ENCODE measurements at places on chromosomes 1 and 21. TPM values are rescaled to one million over a fixed set of nuclear protein-coding genes. Genes with fewer than 3 reads are reported as not detected.
A peak's percentile ranks its signal among the peaks of the same experiment; 100 is the strongest.

DNA sequence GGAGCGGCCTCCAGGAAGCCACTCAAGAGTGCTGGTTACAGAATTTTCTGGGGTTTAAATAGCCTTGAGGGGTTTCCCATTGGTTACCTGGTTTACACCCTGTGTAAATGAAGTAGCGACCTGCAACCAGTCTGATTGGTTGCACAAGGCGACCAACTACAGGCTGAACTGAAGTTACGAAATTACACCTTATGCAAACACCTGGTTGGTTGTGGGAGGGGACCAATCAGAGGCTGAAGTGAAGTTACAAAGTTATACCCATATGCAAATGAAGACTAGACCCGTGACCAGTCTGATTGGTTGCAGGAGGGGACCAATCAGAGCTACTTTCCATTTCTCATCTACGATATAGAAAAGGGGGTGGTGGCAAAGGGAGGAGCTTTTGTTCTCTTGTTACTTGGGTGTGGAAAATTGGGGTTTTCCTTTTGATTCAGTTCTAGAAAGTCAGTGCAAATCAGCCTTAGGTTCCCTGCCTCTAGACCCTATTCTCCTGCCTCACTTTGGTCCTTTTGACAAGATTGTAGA, 22.2 kb upstream of the C1orf174 start:
- DNase-seq, result no peak

GRCh38 chr1:210587566-210587965, 258.9 kb downstream of the HHAT start:
- DNase-seq, result no peak

GRCh38 chr1:28646040-28646439, 2.4 kb upstream of the RNU11 start:
- no peak for DNase-seq

- no peak for DNase-seq
These were observed 45.7 kb downstream of the LRRC7 start for GRCh38 chr1:69613414-69613813.

GRCh38 chr1:11961230-11961629, 19.0 kb upstream of the MFN2 start:
- DNase-seq, result no peak

- no peak for DNase-seq
These were observed 79.4 kb downstream of the ITPKB start for GRCh38 chr1:226659641-226660040.

DNA sequence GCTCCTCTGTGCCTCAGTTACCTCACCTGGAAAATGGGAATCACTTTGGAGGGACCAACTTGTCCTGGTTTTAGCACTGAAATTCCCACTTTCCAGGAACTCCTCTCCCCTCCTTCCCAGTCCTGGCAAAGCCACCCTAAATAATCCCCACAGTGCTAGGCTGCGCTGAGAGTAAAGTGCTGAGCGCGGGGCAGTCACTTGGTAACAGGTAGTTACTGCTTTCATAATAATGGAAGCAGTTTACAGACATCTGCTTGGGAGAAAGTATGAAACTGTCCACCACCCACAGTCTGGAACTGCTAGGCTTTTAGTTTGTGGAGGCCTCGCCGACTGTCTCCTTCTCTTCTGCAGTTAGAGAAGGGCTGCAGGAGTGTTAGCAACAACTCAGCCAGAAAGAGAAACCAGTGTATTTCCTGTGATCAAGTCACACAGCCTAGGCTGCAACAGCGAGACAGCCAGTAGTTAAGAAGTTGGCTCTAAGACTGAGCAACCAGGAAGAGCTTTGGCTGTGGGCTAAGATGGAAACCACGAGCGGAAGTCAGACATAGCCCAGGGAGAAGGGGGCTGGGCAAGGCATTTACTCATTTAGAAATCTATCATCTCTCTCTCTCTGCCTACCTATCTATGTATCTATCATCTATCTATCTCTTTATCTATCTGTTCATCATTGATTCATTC, 30.8 kb upstream of the ABCG1 start:
- DNase-seq, result peak; percentile 86

DNA sequence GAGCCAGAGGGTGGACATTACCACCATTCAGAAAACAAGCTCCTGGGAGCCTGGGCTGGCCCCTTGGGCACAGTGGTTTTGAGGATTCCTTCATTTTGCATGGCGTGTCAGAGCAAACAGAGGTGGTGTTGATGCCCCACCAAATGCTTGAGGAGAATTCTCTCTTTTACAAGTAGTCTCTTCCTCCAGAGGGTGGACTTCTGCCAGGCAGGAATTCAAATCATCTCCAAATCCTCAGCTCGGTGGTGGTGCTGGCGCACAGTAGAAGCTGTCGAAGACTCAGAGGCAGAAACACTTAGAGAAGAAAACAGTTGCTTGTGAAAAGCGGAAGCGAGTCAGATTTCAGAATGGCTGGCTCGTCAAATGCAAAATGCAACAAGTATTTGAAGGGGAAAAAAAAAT, 3.4 kb upstream of the CHI3L1 start:
- no peak for DNase-seq

GRCh38 chr1:7561331-7561921, 209.7 kb upstream of the VAMP3 start:
- no peak for DNase-seq

- no peak for DNase-seq
These were observed 28.9 kb downstream of the AGO4 start for GRCh38 chr1:35836734-35837133.

GRCh38 chr1:9238550-9238949, 4.0 kb downstream of the H6PD start:
- DNase-seq, result no peak

GRCh38 chr1:58762806-58763205, 21.0 kb downstream of the JUN start:
- DNase-seq, result no peak

DNA sequence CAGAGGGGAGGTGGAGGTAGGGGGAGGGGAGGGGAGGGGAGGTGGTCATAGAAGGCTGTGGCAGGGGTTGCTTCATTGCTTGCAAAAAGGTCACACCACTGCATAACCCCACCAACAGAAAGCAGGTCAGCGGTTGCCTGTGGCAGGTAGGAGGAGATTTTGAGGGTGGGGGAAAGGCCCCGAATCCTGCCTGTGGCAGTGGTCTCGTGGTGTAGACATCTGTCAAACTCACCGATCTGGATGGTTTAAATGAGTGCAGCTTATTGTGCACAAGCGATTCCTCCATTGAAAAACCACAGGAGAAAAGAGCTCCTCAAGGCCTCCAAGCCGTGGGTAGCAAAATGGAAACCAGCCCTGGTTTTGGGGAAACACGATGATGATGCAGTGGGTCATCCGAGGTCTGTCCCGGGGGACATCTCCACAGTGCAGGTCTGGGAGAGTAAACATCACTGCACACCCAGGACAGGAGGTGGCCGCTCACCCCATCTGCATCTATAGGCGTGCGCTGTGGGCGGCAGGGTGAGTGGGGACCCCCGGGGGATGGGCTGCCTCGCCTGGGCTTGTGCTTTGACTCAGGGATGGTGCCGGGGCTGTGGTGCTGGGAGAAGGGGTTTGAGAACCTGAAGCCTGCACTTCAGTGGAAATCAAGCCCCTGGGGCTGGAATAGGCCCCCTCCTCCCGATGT, 112.3 kb downstream of the CRYAA start:
- DNase-seq, result no peak

DNA sequence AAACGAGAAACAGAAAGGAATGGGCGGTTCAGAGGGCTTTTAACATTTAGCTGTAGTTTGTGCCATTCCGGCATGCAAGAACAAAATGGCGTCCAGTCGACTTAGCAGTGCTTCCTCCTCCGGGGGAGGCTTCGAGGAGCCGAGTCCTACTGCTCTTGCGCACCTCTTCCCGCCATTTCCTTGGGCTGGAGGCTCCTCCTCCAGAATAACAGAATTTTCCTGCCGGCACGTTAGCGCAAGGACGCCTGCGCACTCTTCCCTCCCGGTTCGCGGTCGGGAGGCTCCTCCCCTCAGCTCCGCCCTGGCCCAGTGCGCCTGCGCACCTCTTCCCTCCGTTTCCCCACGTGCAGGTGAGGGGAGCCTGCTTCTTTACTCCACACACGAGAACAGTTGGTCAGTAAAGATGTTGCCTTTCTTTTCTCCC, 1.0 kb downstream of the DMRTB1 start:
- DNase-seq, result no peak

- DNase-seq, result no peak
These were observed 29.8 kb downstream of the GPR137B start for GRCh38 chr1:236172041-236172579.

DNA sequence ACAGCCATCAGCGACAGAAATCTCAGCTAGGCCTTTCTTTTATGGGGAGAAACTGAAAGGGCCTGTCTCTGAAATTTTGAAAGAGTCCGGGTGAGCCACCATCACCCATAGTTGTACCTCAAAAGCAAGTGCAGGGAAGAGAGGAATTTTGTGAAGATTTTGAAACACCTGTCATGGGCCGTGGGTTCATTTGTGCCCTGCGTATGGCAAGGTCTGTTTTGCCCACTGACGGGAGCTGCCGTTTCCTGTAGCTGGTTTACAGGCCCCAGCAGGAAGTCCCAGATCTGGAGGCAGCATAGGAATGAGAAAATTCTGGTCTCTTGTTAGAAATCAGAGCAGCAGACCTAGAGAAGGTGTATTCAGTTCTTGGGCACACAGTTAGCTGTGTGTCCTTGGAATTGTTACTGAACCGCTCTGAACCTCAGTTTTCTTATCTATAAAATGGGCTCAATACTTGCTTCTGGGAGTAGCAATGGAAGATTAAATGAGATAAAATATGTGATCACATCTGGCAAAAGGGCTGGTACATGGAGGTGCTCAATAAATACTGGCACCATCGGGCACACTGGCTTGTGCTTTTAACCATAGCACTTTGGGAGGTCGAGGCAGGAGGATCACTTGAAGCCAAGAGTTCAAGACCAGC, 52.5 kb downstream of the MAN1C1 start:
- peak; percentile 54 for DNase-seq

DNA sequence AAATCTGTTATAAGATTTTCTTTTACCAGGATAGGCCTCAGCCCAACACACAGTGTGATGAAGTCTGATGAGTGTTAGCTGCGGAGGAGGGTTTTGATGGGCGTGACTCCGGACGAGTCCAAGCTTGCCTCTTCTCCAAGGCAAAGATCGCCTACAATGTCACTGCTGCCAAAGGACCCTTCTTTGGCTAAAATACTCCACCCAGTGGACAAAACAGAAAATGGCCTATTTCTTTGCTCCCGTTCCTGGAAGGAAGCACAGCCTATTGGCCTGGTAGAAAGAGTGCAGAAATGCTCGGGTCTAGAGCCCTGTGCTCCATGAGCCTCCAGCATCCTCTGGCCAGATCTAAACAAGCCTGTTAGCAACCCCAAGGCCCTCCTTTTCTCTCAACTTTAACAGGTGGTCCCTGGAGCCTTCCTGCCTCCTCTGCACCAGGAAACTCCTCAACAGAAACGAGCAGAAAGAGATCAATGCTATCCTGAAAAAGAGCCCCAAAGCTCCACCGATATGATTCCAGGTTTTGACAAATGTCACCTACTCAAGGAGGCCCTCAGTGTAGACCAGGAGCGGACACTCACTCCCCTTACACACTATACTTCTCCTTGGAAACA, 3.4 kb upstream of the CASQ2 start:
- no peak for DNase-seq

DNA sequence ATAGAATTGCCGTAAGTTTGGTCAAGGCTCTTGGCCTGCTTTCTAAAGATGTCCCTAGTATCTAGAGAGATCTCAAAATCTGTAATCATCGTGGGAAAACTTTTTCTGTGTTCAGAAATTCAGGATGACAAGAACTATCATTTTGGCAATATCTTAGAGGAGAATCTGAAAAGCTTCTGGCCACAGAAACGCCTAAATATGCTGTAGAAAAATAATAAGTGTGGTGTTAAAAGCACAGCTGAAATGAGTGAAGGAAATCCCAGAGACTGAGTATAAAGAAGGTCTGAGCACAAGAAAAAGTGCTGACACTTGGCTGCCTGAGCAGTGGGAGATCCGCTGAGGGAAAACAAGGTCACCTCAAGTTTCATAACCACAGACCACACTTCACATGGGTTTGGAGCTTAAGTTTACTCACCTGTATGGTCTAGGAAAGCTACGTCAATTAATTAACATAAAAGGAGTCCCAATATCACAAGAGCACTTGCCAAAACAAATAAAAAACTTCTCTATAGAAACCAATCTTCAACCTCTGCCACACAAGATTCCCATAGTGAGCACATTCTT, 235.2 kb upstream of the IRF2BP2 start:
- peak; percentile 54 for DNase-seq

DNA sequence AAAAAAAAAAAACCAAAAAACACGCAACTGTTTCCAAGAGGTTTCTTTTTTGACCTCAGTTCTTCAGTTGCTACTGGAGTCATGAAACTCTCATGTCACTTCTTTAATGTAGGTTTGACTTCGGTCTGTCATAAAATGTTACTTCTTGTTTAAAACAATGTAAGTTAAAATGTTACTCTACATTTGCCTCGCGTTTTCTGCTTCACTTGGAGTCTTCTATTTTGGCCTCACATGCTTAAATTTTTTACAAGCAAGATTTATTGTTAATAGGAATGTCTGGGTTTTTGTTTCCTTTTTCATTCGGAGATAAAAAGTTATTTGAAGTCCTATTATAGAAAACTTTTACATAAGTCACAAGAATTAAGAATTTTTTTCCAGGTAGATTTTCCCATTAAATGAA, 880.2 kb downstream of the LTN1 start:
- DNase-seq, result no peak

DNA sequence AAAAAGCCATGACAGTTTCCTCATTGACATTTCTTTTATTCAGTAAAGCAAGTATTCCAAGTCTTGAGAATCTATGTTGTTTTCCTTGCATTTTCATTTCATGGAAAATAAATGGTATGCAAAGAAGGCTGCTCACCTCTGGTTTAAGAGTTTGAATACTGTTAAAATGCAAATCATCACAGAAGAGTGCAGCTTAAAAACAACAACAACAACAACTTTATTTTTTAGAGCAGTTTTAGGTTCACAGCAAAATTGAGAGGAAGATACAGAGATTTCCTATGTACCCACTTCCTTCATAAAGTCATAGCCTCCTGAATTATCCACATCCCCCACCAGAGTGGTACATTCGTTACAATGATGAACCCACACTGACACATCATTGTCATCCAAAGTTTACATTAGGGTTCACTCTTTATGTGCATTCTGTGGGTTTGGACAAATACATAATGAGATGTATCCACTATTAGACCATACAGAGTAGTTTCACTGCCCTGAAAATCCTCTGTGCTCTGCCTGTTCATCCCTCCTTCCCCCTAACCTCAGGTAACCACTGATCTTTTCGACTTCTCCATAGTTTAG, 39.2 kb downstream of the CD2 start:
- DNase-seq, result no peak

GRCh38 chr1:155912056-155912536, 947 bp upstream of the RIT1 start:
- DNase-seq, result no peak

GRCh38 chr1:197252973-197253372, 15.1 kb upstream of the CRB1 start:
- no peak for DNase-seq

LAPTM5 gene
- total RNA-seq, result 659 TPM

PDE9A gene
- total RNA-seq, result 14.1 TPM

PLEKHN1 gene
- 0.65 TPM for total RNA-seq

PRAMEF9 gene
- not detected for total RNA-seq

DISP3 gene
- total RNA-seq, result 0.19 TPM

SLAMF7 gene
- 2.4 TPM for total RNA-seq

RYR2 gene
- total RNA-seq, result 0.05 TPM
